Ureter (tissue), 1 donor: ENCODE measurements at places on chromosomes 7 and 10.

- no peak for DNase-seq
These were observed 99.6 kb downstream of the ST8SIA6 start for GRCh38 chr10:17354781-17355180.

DNA sequence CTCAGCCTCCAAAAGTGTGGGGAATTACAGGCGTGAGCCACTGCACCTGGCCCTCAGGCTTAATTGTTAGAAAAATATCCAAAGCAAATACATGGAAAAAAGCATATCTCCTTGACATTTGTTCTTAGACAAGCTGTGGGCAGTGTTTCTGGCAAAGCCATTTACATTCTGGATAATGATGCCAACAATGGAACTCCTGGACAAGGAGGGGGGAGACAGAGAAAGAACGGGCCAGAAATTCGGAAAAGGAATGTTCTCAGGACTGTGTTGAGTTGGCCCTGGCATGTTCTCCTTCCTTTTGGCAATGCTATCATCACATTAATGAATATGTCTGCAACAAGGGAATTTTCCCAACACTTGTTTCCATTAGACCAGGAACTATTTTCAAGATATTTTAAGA, 88.7 kb downstream of the UBE2H start:
- no peak for DNase-seq

- DNase-seq = no peak
These were observed 30.5 kb downstream of the DCLRE1A start for GRCh38 chr10:113823389-113823788.

DNA sequence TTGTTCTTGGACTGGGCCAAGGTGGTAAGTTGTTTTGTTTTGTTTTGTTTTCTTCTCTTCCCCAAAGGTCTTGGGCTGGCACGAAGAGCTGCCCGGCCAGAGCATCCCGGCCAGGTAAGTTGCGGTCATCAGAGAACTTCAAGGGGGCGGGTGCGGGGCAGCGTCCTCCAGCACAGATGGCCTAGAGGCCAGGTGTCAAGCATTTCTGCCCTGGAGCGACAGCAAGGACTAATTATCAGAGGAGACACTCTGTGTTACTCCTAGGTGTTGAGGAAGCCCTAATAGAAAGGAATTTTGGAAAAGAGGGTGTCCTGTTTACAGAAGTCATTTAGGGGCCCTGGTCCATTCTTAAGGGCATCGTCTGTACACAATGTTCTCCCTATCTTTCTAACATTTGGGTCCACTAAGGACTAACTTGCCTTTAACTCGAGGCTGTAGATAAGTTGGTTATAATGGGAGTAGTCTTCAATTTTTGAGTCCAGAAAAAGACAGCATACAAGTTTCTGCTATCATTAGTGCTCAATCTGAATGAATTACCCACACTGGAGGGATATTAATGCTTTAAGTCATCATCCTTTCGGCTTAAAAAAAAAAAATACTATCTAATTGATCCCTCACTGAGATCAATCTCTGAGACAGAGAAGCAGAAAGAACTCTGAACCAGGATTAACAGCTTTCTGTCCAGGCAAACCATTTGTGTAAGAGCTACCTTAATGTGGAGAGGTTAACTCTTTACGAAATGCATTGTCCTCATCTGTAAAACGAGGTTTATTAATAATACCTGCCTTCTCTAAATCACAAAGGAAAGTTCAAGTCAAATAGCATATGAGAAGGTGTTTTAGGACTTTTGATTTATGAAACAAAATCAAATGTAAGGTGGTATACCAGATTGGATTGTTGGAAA, 1.5 kb downstream of the ITGB8 start:
- DNase-seq = no peak

DNA sequence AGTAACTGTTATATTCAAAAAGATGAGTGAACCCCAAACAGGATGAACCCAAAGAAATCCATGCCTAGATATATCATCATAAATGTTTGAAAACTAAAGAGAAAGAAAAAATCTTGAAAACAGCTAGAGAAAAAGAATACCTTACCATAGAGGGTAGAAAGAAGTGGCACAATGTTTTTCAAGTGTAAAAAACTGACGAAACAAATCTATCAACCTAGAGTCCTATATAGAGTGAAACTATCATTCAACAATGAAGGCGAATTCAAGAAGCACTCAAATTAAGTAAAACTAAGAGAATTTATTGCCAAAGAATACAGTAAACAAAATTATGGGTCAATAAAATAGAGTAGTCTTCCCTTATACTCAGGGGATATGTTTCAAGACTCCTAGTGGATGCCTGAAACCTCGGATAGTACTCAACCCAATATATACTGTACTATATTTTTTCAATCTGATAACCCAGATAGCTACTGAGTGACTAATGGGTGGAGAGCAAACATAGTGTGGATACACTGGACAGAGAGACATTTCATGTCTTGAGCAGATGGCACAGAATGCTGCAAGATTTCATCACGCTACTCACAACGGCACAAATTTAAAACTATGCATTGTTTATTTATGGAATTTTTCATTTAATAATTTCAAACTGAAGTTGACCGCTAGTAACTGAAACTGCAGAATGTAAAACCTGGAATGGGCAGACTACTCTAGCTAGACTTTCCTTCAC, 52.6 kb upstream of the TMEM106B start:
- no peak for DNase-seq

DNA sequence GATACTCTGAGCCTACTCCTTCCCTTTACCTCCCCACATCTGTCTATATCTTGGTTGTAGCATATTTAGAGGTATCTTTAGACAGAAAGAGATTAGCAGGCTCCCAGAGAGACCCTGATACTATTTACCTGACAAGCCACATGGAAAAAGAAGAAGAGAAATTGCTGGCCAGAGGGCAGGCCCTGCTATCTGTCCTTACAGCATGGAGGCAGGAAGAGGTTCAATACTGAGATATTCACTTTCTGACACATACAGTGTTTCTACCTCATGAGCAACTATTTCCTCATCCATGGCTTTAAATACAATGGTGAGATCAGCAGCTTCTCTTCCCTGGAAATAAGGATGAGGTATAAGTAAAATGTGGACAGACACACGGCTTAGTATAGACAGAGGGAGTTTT, 33.9 kb upstream of the TSPAN13 start:
- no peak for DNase-seq

DNA sequence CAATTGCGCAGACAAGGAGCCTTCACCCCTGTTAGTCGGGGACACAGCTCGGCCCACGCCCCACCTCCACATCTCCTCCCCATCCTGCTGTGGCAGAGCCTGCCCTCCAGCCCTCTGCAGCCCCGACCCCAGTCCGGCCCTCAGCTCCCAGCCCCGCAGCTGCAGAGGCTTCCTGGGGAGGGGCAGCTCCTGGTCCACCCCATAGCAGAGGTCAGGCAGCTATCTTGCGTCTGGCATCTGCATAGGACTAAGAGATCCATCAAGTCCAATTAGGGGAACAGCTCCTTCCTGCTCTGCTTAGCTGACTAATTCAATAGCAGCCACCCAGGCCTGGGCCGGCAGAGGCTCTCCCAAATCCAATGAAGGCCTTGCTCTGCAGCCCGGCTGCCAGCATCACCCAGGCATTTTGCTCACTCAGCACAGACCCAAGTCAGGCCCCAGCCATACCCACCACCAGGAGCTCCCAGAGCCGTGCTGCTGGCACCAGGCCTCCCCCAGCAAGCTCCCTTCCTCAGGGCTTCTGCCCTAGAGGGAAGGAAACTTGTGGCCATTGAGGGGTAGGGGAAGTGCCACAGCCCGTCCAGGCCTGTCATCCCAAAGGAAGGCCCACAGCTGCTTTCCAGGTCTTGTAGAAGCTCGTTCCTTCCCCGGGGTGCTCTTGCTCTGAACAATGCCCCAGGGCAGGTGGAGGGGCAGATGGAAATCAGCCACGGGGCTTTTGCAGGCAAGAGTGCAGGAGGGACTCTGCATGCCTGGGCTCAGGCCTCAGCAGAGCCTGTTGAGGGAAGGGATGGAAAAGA, 106.2 kb upstream of the RET start:
- DNase-seq = peak; percentile 37

DNA sequence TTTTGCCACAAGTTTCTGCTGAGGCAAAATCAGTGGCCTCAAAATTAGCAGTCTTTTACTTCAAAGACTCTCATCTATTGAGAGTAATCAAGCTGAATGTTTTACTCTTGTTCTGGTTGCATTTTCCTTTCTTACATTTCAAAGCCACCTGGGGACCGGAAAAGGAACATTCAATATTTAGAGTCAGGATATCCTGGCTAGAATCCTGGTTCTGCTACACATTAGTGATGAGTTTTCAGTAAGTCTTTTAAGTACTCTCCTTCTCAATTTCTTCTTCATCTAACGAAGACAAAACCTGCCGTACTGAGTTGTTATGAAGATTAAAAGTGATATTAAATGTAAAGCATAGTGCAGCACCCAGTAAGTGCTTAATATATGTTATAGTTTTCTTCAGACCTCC, 52.5 kb downstream of the LAMB4 start:
- no peak for DNase-seq

DNA sequence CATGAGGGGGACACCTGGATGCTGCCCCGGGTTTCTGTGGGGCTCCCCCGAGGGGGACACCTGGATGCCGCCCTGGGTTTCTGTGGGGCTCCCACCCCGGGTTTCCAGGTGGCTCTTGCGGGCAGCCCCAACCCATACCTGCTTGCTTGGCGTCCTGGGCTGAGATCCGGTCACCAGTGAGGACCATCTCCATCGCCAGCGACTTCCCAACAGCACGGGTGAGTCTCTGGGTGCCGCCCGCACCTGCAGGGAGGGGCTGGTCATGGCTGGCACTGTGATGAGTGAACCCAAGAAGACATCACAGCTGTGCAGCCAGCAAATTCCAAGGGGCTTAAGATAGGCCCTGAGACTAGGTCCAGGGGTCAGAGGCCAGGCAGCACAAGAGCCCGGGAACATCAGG, 6.4 kb downstream of the ECHS1 start:
- no peak for DNase-seq
